ENCODE measurements at places on chromosomes 3 and 15.
A peak's percentile ranks its signal among the peaks of the same experiment; 100 is the strongest.

GRCh38 chr15:38873158-38873557, 308.5 kb upstream of the RASGRP1 start:
- no peak for DNase-seq

- no peak for DNase-seq
Observed at GRCh38 chr15:47834093-47834492, 116.8 kb downstream of the SEMA6D start.

DNA sequence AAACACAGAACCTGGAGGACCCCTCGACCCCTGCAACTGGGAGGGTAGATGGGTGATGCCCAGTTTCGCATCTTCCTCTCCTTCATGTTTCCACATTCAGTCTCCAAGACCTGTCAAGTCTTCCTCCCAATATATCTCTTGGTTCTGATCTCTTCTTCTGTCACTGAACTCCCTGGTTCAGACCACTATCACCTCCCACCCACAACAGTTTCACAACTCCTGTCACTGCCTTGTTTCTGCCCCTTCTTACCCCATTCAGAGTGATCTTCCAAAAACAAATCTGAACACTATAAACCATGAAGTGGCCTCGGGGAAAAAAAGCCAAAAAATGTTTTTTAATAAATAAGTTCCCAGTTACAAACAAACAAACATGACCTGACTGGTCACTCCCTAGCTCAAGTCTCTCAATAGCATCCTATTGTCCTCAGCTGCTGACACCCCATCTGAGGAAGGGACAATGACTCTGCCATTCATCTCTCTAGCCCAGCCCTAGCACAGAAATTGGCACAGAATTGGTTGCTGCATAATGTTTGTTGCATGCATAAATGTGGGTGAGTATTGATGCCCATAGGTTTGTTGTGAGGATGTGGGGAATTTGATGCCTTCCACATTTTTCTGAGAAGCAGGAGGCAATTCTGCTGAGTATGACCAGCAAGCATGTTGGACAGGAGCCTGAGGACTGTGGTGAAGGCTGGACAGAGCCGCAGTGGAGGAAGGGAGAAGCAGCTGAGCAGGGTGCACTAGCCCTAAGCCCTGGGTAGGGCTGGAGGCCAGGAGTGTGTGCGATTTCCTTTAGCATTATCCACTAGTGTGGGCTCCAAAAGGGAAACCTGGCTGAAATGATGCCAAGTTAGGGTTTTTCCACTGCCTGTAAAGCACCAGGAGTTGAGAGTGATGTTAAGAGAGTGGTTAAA, 12.2 kb upstream of the XYLB start:
- DNase-seq = no peak

- no peak for DNase-seq
Observed at GRCh38 chr3:116241677-116242076, 203.6 kb downstream of the LSAMP start.

DNA sequence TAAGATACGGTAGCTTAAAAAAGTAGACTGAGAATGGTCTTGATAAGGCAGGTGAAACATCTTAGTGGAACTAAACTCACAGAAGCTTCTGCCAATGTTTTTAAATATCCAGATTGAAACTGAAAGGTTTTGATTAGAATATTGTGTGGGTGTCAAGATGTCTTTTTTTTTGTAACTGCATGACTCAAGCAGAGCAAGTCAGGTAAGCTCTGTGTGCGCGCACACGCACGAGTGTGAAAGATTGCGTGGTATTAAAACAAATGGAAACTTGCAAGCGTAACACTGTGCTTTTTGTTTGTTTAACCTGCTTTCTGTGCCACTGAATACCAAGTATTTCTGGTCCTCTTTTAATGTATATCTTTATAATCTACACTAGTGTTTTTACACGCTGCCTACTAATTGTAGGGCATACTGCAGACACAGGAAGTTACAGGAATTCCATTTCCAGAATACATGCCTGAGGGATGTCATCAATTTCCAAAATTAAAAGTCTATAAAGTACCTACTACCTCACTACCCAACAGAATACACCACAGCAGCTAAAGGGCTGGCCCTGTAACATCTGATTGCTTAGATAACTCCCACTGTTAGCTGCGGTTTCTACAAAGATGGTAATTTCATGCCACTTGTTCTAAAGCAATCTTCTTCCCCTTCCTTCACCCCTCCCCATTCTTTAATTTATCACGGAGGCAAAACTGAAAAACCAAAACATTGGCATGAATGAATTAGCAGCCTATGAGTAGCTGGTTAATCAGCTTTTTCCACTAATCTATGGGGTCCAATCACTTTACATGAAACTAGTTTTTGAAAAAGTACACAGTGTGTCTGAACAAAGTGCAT, 472.8 kb downstream of the SHQ1 start:
- no peak for DNase-seq

DNA sequence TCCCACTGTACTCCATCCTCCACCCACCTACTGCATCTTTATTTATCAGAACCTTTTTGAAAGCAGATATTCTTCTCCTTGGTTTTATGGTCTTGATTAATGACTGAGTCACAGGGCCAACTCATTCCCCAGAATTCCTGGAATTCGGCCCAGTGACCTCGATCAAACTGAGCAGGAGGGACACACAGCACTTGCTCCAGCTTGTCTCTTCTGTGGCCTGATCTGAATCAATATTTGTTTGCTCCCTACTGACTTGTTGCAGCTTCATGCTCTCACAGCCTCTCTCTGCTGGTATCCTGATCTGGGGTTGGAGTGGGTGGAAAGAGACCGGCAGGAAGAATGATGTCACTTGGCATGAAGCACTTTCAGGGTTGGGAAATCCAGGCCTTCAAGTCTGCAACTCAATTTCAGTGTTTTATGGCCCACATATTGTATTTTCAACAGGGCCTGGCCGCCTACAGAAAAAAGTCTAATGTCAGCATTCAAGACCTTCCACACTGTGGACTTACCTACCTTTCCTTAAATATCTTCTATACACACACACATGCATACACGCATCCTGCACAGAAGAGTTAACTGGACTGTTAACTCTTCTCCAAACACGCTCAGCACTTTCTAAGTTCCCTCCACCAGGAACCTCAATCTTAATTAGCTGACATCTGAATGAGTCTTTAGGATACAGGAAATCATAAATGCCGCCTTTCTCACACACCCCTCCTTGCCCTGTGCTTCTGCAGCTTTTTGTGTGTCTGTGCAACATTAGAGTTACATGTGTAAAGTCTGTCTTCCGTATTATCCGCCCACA, 4.6 kb downstream of the ANXA2 start:
- DNase-seq = no peak

GRCh38 chr3:38740537-38740936, 75.5 kb downstream of the SCN10A start:
- DNase-seq = no peak

DNA sequence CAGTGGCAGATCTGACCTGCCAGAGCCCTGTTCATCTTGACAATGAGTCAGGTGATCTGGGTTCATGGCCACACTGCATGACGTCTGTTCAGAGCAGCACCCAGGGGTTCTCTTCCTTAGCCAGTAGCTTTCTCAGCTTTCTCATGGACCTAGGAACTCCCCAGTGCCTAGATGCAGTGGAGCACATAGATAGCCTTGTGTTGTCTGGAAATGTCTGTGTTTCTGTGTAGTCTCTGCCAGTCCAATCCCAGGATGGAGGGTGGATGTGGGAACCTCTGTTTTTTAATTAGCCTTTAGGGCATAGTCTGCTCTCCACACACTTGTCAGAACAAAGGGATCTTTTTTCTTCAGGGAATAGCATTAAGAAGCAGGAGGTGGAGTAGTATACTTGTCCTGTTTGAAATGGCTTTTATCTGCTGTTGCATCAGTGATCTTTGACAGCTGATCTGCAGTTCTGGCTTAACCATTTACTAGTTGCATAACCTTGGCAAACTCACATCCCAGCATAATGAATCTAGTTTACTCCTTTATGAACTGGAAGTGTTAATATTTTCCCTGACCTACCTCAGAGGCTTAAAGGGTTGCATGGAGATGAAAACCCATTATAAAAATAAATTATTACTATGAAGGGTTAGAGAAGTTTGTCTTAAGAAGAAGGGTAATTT, 16.1 kb upstream of the CACNA1D start:
- no peak for DNase-seq

DNA sequence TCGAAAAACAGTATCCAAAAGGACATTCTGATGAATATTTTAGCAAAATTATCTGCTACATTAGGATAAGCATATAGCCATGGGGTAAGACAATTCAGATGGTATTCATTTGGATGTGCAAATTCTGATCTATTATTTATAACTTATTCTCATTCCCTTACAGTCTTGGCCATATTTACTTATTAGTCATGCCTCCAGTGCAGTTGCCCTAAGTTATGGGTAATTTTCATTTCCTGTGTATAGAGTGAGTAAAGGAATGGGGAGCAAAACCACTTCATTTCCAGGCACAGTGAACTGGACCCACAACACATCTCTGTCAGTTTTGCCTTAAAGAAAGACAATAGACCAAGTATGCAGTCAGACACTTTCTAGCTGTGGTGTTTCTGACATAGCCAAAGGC, 134.3 kb downstream of the POLQ start:
- no peak for DNase-seq

DNA sequence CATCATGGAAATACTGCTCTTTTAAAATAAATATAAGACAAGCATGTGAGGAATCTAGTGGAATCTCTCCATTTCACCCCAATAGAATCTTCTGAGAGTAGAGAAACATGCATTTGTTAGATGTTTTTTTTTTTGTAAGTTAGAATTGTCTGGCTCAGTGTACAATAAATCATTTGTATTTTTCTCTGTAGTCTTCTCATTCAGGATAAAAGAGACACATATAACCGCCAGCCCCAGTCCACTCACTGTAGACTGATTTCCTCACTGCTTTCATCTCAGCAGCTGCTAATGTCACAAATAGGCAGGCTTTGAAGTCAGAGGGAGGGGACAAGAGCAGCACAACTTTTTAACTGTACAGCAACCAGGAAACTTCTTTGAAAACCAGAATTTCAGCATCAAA, 140.2 kb upstream of the RBMS3 start:
- DNase-seq = no peak

GRCh38 chr3:73449774-73450173, 175.0 kb downstream of the PDZRN3 start:
- no peak for DNase-seq

GRCh38 chr15:79089890-79090486, 592 bp downstream of the RASGRF1 start:
- no peak for DNase-seq

- peak; percentile 98 for DNase-seq
Observed at GRCh38 chr3:36993326-36994283, at the start of gene MLH1. Gene MLH1, plus strand, starts transcription at chr3:36993518. Its CDS starts 30 bp downstream, at chr3:36993548.

DNA sequence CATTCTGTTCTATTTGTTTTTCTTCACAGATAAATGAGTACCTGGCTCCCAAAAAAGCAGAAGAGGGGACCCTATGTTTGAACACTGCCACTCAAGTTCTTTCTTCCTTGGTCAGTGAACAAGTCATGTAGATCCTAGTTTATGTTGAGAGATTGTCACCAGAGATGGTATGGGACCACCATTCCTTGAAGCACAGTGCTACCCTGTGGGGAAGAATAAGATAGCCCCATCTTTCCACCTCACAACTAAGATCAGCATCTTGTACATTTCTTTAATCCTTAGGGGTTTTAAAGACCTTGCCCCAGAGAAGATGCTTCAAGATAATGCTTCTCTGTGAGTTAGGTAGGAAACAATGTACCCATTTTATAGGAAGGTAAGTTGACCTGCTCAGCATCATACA, 233.5 kb upstream of the WNT5A start:
- DNase-seq = no peak

GRCh38 chr3:85081191-85081906, 122.6 kb downstream of the CADM2 start:
- no peak for DNase-seq

DNA sequence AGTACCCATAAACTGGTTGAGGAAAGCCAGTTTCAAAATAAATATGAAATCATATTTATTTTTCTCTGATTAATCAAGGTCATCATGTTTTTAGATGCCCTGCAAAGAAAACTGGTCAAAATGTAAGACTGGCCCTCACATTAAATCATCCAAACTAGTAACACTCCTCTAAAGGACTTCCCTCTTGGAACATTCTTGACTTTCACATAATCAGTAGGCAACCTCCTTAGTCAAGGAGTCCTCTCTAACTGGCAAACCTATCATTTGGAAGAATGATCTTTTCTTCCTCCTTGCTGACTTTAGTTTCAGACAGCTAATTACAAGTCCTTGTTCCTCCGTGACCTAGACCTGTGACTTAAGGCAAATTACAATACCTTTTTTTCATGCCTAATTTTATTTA, 82.5 kb upstream of the DCBLD2 start:
- DNase-seq = no peak

DNA sequence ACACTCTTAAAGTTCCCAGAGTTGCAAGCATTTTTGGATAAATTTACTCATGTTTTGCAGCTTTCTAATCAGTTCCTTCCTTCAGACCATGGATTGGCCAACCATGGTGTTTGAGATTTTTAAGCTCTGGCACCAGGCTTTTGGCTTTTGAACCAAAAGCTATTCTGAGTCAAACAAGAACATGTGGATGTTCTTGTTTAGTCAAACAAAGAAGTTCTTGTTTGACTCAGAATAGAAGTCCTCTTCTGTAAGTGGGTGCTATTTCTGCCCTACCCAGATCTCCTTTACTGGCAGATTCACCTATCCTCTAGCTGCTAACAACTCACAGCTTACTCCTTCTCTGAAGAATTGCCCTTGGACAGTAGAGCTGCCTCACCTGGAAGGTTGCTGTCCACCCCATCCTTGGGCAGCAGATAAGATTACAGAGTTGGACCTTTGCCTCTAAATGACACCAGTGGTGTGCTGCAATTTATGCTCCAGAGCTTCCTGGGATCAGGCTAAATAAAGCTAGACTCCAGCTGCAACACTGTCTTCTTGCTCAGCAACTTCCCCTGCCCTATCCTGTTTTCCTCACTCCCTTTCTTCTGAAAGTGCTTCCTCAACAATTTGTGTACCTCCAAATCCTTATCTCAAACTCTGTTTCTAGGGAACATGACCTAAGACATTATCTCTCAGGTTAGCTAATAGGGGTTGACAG, 65.6 kb downstream of the COL6A6 start:
- DNase-seq = no peak

DNA sequence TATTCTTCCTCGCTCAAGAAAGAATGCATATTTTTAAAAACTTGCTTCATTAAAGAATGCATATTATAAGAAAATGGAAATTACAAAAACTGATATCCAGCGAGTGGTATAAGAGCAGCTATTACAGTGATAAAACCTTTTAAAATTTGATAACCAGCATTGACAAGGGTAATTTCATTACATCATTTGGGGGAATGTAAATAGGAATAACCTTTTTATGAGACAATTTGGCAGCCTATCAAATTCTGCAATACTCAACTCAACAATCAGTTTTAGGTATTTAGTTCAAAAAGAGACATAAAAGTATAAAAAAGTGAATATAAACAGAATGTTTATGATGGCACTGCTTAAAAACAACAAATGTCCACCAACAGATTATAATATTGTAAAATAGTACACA, 35.4 kb downstream of the MAP4 start:
- DNase-seq = no peak

- DNase-seq = no peak
Observed at GRCh38 chr3:170244576-170244975, 22.4 kb downstream of the PRKCI start.

- DNase-seq = no peak
Observed at GRCh38 chr15:69149803-69150202, 10.6 kb upstream of the GLCE start.
